Glomerular endothelial cell (primary cell): ENCODE measurements at places on chromosomes 16 and 17.

DNA sequence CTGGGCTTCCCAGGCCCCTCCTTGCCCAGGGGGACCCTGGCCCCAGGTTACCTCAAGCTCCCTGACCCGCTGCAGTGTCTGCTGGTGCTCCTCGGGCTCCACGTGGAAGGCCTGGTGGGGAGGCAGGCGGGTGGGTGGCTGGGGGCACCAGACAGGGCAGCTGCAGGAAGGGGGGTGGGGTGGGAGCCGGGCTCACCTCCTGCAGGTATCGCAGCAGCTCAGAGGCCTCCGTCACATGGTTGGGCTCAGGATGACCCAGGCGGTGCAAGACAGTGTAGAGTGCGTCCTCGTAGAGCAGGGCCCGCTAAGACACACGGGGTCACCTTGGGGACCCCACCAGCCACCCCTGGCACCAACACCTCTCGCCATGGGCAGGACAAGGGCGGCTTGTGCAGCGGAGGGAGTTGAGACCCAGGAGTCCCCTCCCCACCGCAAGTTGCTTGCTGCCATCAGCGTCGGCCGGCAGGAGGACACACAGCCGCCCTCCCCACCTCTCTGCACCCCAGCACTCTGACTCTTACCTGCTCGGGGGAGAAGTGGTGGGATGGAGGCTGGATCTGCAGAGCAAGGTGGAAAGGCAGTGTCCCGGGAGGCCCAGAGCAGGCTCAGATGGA lies 1.1 kb downstream of the UNC13D start:
- no peak for DNase-seq

DNA sequence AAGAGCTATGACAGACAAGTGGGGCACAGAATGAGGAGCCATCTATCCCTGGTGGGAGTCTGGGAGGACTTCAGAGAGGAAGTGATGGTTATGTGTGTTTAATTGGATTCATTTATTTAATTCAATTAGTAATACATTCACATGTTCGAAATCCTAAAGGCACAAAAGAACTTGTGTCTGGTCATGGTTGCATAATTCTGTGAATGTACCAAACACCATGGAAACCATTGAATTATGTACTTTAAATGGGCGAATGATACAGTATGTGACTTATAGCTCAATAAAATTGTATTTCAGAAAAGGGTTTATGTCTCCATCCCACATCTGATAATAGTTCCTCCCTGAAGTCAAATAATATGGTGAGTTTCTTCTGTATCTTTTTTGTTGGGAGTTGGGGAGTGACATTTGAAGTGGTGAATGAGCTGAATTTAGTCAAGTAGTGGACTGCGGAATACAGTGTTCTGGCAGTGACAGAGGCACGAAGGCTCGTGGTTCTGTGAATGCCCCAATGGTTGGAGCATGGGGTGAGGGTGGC lies 19.8 kb upstream of the G6PC1 start:
- no peak for DNase-seq

DNA sequence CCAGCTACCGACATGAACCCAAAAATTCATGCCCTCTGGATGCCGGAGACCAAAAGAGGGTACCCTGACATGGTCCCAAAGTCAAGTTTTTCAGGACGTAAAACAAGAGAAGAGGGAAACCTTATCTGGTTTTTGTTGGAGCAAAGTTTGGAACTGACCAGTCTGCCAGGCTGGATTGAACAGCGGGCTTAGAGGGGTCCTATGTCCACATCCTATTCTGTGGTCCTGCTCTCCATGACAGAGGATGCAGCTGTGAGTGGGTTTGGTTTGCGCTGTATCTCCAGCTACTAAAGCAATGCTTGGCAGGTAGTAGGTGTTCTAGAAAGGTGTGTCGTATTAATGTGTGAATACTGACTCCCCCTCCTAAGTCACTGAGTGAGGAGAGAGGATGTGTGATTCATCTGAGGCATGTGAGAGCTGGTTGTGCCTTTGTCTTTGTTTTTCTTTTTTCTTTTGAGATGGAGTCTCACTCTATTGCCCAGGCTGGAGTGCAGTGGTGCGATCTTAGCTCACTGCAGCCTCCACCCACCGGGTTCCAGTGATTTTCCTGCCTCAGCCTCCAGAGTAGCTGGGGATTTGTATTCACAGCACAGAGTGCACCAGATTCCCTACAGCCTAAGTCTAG lies 31.0 kb downstream of the PMM2 start:
- no peak for DNase-seq

DNA sequence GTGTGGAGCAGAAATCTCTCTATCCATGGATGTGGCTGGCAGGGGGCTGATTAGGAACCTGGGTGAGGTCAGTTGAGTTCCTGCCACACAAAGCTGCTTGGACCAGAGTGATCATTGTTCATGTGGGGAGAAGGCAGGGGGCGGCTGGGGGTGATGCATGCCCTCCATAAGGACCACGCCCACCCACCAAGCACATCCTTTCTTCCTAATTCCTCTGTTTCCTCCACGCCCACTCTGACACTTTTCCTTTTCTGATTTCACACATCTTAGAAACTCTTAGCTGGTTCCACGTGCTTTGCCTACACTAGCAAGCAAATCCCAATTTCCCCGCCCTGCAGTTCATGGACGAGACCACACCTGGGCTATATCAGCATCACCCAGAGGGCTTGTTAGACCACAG lies 108.5 kb downstream of the SDK2 start:
- DNase-seq: no peak

DNA sequence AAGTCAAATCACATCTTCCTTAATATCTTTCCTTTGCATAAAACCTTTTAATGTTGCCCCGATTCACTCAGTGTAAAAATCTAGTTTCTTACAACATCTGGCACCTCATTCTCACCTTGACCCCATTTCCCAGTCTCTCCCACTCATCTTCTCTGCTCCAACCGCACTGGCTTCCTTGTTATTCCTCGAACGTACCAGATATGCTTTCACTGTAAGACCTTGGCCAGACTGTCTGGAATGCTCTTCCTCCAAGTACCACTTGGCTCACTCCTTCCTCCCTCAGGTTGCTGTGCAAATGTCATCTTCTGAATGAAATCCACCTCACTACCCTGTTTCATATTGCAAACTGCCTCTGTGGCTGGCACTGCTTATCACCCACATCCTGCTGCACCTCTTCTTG lies 433.6 kb downstream of the HAPSTR1 start:
- DNase-seq: no peak

DNA sequence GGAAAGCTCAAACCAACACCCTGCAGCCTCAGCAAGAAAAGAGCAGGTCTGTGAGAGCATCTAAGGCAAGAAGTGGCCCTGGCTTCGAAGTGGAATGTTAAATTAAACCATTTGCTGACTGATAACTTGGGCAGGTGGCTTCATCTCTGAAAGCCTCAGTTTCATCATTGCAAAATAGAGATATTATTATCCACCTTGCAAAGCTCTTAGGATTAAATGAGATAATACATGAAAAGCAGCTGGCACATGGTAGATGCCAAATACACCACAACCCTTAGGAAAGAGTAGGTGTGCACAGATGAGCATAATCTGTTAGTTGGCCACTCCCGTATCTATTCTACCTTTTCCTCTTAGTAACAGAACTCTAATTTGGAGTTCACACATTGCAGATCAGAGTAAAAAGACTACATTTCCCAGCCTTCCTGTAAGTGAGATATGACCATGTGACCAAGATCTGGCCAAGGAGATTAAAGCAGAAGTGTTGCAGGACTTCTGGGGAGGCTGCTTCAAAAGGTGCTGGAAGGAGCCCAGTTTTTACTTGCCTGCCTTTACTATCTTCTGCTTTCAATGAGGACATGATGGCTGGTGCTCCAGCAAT lies 288.7 kb downstream of the SOX9 start:
- DNase-seq: no peak

DNA sequence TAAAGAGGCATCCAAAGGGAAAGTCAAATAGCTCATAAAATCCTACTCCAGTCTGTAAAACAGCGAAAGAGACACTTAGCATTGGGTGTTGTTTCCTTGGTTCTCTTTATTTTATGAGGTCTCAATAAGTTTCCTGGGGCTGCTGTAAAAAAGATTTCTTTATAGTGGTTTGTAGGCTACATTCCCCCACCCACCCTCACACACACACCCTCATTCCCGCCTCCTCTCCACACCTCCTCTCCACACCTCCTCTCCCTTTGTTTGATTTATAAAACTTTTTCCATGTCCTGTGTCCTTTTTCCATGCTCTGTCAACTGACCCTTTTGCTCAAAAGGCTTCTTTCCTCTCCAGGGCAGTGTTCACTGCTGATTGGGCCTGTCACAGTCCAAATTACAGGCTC lies 178.9 kb upstream of the SOX9 start:
- no peak for DNase-seq

GRCh38 chr17:79654350-79654959 lies 43.6 kb upstream of the RBFOX3 start:
- DNase-seq: no peak

DNA sequence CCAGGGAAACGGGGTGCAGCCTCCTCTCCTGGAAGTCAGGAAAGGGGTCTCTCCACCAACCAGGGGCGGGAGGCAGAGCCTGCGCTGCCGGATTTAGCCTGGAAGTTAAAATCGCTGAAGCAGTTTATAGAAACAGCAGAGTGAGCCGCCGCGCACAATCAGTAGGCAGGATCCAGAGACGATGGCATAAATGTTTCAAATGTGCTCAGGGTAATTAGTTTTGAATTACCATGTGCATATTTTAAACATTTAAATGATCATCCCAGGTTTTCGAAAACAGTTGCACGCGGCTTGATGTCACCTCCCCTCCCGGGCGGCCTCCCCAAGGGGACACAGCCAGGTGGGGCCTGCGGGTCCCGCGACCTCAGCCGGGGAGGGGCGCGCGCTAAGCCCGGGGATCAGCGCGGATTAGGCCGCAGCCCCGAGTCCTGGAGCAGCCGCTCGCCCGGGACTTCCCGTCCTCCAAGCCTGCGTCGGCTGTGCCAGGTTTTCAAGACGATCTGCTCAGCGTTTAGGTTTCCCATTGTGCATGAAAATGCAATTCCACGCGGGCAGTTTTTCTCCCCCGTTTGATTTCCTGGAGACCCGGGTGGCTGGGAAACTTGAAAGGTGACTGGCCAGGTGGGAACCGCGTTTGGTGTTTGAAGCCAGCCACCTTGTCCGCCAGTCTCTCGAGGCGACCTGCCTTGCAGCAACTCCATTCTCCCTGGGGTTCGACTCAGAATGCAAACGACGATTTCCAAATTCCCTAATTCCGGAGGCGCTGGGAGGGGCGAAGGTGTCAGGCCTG lies 78.3 kb downstream of the RPA1 start:
- DNase-seq: no peak
